ENCODE measurements at places on chromosomes 1 and 21. TPM values are rescaled to one million over a fixed set of nuclear protein-coding genes. Genes with fewer than 3 reads are reported as not detected.

The FCGR1A gene
- not detected for total RNA-seq

The BCAN gene
- total RNA-seq = not detected

The SLC30A1 gene
- 16.5 TPM for total RNA-seq

The SYTL1 gene
- 96.0 TPM for total RNA-seq

The NBPF10 gene
- total RNA-seq = 0.09 TPM

The HTR6 gene
- not detected for total RNA-seq

The SPATA17 gene
- total RNA-seq = 1.5 TPM

The UBASH3A gene
- total RNA-seq = not detected

The PFKFB2 gene
- total RNA-seq = 7.4 TPM

The TTC34 gene
- total RNA-seq = 0.14 TPM

The C1QA gene
- total RNA-seq = not detected

The LIN28A gene
- not detected for total RNA-seq

The KCTD3 gene
- total RNA-seq = 25.3 TPM

The PATJ gene
- total RNA-seq = 29.6 TPM

The PCP4 gene
- total RNA-seq = not detected

The DCST1 gene
- total RNA-seq = not detected

The FCGR3A gene
- not detected for total RNA-seq

The TSPEAR gene
- total RNA-seq = not detected

The FCRL4 gene
- total RNA-seq = not detected

The AKNAD1 gene
- 0.19 TPM for total RNA-seq

The FAM72D gene
- 2.0 TPM for total RNA-seq

The CACNA1E gene
- not detected for total RNA-seq

The SPSB1 gene
- total RNA-seq = 11.3 TPM

The RGS18 gene
- not detected for total RNA-seq

The ATAD3C gene
- 0.14 TPM for total RNA-seq

The CD53 gene
- total RNA-seq = not detected
